Activated naive CD8-positive, alpha-beta T cell treated with anti-CD3 and anti-CD28 coated beads for 36 hours (primary cell): ENCODE measurements at places on chromosomes 16 and 17. TPM values are rescaled to one million over a fixed set of nuclear protein-coding genes. Genes with fewer than 3 reads are reported as not detected.

DNA sequence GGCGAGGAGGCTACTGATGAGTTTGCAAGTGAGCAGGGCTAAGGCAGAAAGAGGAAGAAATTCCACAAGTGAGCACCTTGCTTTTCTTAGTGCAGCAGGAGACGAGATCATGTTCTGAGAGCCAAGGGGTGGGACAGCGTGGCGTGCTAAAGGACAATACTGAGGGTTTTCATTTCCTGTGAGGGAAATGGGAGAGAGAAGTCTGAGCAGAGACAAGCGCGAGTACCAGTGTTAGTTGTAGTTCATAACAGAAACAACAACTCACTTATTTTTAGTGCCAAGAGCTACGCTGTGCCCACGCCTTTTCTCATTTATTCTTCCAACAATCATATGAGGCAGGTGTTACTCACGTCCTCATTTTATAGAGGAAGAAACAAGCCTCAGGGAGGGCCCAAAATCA is 2.3 kb downstream of the SPACA3 start:
- no peak for DNase-seq

- DNase-seq: no peak
These were observed 14.4 kb downstream of the PIPOX start for GRCh38 chr17:29057361-29057760.

DNA sequence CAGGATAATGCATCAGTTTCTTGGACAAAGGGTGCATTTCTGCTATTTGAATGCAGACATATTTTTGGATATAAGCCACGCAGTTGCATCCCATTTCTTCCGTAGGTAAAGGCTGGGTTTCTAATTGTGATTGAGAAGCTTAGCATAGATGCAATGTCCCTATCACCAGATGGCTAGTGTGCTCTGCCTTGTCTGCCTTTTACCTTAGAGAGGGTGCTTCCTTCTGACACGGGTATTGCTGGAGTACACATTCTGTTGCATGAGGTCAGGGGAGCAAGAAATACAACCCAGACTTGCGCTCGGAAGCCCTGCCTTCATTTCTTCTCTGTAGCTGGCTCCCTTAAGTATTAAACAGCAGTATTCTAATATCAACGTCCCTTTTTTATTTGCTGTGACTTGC is 337.4 kb downstream of the WWOX start:
- no peak for DNase-seq

DNA sequence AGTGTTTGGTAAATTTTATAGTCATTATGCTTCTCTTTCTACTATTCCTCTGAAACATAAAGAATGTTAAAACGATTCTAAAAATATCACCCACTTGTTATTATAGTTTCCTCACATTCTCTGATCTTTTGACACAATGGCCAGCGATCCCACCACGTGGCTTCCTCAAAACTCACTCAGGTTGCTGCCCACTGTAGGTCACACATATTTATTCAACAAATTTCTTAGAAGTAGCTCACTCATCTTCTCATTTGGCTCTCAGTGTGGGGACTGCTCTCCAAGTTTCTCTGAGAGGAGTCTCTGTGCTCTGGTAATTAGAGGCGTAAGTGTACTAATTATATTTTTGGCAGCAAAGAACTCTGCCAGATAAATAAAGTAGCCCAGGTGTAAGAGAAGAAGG is 465.4 kb downstream of the CDH11 start:
- DNase-seq: no peak

DNA sequence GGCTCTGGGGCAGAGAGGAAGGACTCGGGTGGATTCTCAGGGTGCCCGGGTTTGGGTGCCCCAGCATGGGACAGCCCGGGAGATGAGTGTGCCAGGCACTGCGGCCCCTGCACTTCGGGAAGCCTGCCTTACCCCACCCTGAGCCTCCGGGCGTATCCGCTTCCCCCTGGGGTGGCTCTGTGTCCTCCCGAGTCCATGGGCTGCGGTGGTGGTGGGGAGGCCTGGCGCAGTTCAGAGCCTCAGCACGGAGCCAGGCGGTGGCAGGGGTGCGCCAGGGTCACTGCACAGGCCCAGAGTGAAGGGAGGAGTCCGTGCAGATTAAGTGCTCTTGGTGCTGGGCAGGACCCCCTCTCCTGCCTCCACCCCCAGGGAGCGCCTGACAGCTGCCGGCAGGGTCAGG is 20.7 kb downstream of the MYBBP1A start:
- no peak for DNase-seq

- no peak for DNase-seq
These were observed 110.3 kb downstream of the SNX29 start for GRCh38 chr16:12086822-12087221.

The CARHSP1 gene
- total RNA-seq: 65.2 TPM
